ENCODE measurements at places on chromosomes 2 and 18.

GRCh38 chr2:230900336-230900995 is 24.6 kb downstream of the GPR55 start:
- no peak for DNase-seq

- no peak for DNase-seq
Observed at GRCh38 chr2:156057647-156058046, 274.9 kb downstream of the NR4A2 start.

- DNase-seq: no peak
Observed at GRCh38 chr2:224038049-224038829, 847 bp downstream of the SERPINE2 start.

- DNase-seq: no peak
Observed at GRCh38 chr2:74253971-74254310, 55.5 kb downstream of the MTHFD2 start.

DNA sequence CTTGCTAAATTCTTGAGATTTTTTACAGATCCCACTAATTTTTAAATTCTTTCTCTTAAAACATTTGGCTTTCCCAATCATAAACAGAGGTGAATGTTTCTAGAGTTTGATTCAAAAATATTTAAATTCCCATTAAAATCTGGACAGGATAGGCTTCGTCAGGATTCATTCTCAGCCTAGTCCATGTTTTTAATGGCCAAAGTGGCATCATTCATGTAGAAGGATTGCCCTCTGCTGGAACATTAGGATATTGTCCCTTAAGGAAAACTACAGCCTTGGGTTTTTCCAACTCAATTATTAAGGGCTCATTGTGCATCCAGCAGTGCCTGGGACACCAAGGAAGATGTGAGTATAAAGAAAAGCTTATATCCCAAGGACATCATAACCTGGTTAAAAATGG is 71.7 kb downstream of the TPGS2 start:
- no peak for DNase-seq

DNA sequence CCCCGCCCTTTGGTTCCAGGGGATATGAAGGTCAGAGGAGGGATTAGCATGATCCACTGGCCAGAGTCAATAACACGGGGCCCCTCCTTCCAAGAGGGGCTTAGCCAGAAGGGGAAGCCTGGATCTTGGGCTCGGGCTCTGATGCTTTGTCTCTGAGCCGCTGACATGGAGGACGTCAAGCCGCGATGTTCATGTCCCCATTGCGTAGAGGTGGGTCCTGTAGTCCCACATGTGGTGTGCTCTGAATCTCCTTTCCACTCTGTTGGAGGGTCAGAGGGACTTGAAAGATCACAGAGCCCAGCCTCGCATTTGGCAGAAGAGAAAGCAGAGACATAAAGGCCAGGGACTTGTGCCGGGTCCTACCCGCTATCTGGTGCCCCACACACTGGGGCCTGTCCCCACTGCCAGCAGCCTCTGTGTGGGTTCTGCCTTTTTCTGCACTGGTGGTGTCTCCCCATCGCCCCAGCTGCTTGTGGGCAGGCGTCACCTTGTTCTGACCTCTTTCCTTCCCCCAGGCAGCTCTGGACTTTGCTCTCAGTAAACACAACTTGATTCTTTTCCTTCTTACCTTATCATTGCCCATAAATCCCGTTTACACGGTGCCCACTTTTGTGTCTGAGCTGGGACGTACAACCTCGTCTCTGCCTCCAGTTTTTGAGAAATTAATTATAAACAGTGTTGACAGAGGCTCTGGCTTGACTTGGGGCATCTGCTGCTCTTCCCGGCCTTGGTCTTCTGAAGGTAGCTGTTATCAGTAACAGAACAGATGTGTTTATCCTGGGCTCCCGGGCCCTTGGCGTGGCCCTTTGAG is 48.8 kb downstream of the SH3BP4 start:
- DNase-seq: no peak

DNA sequence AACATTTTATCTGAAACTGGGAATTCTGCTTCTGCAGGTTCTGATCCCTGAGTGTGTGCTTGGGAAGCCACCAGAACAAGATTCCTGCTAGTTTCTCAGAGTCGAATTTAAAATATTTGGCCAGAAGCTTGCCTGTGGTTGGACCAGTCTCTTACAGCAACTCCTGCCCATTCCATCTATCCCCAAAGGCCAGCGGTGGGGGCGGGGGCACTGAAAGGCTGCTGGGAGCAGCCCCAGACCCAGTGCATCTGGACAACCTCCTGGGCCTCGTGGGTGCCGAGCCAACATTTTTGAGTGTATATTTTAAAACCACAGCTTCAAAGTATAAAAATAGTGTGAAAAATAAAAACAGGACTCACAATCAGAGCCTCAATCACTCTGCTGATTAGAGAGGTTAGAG is 38.6 kb upstream of the ZFP36L2 start:
- no peak for DNase-seq

DNA sequence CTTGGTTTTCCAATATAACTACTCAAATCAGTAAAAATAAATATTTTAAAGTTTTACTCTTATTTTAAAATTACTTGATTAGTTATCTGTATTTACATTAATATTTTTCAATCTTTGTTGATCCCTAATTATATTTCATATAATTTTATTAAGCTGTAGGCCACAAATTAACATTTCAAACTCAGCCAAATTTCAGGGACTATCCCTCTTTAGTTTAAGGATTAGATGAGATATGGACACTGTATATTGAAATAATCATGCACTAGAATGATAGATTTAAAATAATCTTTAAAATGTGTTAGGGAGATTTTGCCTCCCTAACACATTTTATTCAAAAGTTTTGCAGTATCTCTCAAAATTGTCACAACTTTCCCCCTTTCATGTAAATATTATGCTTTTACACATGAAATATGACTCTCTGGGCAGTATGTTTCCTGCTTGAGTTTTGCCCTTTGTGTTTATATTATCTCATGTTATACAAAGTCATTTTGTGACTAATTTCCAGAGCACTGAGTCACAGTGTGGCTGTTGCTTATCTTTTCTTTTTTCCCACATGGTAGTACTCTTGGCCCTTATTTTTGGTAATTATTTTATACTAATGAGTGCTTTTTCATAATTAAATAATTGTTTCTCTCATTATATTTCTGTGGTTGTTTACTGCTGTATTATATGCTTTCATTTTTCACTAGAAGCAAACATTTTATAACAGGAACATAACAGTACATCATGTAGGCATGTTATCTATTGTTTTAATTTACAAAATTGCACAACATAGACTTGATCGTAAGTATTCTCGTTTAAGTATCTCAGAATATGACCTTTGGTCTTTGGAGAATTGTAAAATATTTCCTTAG is 1.2 kb downstream of the TFPI start:
- DNase-seq: no peak

DNA sequence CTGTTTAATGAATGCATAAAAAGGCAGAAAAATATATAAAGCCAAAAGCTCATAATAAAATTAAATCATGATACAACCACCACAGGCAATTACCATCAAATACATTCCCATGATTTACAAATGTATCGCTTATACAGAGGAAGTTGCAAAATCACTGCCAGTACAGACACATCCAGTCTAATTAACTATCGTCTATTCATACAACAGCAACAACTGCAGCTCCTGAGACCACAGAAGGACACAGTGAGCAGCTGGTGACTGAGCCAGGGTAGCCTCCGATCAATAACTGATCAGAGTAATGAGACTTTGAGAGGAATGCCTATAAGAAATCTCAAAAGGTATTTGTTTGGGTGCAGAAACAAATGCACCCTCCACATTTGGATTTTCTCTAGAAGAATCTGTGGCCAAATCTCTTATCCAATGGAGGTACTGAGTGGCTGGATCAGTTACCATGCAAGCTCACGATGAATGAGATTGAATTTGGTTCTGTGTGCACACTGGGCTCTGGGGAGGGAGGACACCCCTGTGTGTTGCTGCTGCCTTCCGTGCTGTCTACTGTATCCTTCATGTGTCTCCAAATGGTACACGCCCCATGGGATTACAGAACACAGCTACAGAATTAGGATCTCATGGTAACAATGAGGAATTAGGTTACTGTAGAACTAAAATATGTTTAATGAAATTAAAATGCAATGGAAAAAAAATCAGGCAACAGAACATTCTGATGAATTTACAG is 119.6 kb downstream of the MBP start:
- no peak for DNase-seq

- DNase-seq: no peak
Observed at GRCh38 chr18:7521226-7521856, 45.8 kb upstream of the PTPRM start.

DNA sequence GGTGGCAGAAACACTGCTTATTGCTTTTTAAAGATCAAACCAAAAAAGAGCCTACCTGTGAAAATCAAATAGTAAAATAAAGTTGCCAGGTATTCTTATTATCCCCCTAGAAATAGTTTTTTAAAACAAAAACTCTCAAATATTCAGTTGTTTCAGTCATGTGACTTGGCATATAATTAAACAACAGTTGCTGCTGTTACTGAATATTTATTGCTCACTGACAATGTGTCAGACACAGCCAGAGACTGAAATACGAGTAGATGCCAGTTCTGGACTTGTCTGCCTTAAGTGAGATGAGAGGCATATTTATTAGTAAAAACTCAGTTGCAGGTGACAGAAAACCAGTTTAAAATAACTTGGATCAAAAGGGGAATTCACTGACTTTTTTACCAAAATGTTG is 106.0 kb upstream of the RAB12 start:
- DNase-seq: no peak

- no peak for DNase-seq
Observed at GRCh38 chr2:85710687-85711577, 16.8 kb downstream of the GNLY start.

- no peak for DNase-seq
Observed at GRCh38 chr2:174591740-174592139, 5.9 kb downstream of the WIPF1 start.

DNA sequence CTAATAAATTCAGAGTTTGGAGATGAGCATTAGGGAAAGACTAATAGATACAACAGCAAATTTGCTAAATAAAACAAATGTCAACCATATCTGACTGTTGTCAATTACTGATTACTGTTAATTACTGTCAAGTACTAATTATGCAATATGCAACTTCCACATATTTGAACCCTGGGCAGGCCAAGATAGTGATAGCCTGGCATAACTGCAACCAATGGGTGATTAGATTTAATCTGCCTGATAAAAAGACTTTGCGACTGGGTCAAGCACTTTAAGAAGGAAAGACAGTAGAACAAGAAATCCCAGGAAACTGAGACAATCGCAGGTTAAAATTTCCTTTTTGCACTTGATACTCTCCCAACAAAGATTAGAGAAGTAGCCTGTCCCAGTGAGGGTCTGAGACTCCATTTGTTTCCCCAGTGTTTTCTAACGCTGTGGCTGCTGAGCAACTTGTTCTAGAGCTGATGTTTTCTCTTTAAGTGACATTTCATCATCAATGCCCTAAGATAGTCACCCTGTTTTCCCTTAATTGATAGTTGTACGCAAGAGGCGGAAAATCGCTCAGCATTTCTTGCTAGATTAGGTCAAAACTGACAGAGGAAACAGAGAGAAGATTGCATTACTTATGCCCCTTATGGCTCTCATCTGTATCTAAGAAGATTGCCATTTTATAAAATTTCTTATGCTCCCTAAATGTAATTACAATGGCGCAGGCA is 17.8 kb downstream of the ARHGAP15 start:
- DNase-seq: no peak

GRCh38 chr2:197925204-197925603 is 120.8 kb downstream of the PLCL1 start:
- DNase-seq: no peak

DNA sequence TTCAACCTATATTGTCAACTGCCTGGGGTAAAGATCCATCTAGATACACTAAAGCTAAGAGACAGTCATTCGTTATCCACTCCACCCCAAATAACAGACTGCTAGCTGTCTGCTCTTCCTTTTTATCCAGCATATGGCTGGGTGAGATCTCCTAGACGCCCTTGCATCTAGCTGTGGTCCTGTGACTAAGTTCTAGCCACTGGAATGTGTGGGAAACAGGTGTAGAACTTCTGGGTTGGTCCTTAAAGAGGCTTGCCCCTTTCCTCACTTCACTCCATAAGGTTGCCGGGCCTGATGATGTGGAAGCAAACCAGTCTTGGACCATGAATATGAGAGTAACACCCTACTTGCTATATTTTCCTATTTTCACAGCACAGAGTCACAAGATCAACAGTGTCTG is 3.2 kb downstream of the COA5 start:
- DNase-seq: no peak

DNA sequence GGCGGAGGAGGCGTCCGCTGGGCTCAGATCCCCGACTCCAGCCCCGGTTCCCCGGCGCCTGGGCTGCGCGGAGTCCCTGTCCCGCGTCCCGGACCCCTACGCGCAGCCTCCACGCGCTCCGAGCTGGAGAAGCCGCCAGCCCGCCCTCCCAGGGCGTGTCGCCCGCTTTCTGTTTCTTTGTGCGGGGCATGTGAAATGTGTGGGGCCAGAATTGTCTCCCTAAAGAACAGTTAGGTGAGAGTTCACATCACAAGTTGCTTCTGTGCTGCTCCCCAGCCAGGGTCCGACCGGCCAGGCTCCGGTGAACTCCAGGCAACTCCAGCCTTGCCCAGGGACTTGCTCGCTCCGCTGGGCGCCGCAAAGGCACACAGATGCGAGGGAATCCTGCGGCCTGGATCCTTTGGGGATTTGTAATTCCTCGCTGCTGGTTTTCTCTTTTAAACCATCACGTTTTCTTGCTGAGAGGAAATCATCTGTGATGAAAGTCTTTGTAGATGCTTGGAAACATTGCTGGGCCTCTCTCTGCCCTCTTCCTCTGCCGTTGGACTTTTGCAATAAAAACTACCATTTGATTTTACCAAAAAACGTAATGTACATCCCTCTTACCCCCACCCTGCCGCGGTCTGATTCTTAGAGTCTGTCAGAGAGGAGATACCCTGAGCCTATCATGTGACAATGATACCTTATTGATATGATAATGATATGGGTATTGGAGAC is 631 bp downstream of the GYPC start:
- no peak for DNase-seq

DNA sequence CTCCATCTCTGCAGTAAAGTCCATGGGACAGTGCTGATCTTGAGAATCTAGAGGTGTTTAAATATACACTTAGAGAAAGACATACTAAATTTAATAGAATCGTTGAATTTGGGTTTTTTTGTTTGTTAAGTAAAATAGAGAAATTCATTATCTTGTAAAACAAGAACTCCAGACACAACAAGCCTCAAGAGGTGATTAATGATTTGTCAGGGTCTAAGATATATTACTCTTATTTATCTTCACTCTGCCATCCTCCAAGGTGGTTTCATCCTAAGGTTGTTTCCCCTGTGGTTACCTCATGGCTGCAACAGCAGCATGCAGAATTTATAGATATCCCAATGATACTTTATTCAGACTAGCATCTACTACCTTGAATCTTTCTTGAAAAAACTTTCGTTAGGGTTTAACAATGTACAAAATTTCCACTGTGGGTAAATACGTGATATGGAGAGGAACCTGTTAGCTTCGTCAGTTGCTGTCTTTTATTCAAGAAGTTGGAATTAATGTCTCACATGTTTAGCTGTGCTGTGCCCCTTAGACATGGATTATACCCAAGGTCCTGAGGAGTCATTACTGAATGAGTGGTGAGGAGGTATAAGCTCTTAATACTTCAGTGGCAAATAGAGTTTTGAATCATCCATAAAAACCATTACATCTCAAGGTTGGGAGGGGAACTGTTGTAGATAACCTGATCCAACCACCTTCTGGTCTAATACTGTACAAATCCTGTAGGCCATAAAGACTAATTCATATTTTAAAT is 128.0 kb downstream of the GPD2 start:
- DNase-seq: no peak

GRCh38 chr2:48474574-48475298 is 55.2 kb upstream of the STON1 start:
- no peak for DNase-seq

- no peak for DNase-seq
Observed at GRCh38 chr2:212520340-212520739, 18.3 kb downstream of the ERBB4 start.
